Fibroblast of upper back skin (primary cell): ENCODE measurements at places on chromosomes 16 and 17.

DNA sequence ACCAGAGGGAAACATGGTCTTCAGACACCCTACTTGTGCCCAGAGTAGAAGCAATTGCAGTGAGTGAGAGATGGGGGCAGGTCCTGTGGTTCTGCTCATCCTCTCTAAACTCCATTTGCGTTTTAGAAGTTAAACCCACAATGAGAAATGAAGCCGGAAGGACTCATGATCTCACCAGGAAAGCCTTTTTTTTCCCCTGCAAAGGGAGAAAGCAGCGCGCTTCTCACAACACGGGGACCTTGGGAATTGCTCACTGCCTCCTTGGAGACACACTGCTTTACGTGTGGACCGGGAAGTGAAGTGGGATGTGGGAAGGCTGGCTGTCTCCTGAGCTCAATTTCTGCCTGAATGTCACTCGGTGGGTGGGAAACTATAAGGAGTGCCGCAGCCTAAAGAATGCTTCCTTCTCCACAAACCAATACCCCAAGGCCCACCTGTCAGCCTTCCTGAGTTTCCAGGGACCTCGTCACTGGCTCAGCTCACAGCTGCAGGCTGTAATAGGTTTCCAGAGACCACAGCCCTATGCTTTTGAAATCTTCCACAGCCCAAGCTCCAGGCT lies 365.4 kb downstream of the XYLT1 start:
- DNase-seq, result peak; percentile 65

DNA sequence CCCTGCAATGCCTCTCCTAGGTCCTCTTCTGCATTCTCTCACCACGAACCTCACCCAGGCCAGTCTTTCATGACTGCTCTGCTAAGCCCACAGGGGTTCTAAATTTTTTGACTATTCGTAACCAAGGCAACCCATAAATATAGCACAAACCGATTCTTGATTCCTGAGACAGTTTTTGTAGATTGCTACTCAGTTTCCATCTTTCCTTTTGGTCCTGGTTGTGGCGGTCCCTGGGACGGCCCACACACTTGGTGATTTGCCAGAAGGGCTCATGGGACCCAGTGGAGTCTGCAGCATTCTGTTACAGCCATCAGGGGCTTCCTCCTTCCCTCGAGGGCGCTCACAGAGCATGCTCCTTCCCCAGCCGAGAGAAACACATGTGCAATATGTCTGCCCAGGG lies 23.4 kb upstream of the MGAT5B start:
- DNase-seq, result no peak

DNA sequence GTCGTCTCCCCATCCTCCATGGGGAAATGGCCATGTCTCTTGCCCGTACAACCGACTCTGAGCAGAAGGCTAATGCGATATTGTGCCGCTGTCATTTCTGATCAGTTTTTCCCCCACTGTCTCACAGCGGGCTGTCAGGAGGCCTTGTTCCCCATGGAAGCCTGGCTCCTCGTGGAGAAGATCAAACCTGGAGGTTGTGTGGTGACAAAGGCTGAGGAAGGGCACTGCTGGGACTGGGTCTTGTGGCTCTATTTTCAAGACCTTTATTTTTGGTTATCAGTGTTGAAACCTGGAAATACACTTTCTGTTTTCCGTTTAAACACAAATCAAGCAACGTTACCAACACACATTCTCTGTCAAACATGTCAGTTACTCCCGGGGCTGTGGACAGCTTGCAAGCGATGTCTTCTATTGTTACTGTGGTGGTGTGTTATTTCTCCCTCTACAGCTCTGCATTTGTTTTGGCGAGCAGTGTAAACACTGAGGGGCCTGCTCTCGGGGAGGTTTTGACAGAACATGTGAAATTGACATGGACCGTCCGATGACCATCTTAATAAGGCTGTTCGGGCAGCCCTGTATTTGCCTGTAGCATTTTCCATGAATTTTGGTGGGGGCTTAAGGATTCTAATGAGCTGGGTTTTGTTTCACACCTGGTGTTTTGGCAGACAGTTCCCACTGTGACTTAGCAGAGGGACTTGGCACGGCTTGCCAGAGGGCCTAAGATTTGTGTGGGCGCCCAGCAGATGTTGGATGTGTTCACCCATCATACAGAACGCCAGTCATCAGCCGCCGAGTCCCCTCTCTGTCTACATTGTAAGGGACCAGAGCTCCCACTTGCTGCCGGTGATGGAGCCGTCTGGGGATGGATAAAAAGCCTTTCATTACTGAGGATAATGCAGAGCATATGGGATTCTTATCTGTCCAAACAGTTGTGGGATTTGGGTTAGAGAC lies 12.5 kb downstream of the RBFOX1 start:
- no peak for DNase-seq

GRCh38 chr17:74803388-74803930 lies 27.3 kb upstream of the NAT9 start:
- no peak for DNase-seq

- no peak for DNase-seq
Measured at GRCh38 chr16:79923431-79923830, 322.9 kb upstream of the MAF start.

GRCh38 chr16:31868691-31869167 lies 4.9 kb upstream of the ZNF267 start:
- DNase-seq, result peak; percentile 72

DNA sequence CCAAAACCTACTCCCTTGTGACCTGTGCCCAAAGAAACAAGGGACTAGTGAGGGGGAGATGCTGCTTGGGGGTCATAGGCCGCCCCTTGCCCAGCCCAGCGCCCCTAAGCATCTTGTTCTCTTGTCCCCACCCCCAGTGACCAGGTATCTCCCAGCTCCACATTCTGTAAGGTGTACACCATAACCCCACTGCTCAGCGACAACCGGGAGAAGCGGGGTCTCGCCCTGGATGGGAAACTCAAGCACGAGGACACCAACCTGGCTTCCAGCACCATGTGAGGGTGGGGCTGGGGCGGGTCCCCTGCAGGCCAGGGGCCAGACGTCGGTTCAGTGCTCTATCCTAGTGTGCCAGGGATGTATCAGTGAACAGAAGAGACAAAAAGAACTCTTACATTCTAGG lies 8.7 kb downstream of the ARRB2 start:
- DNase-seq, result no peak

- no peak for DNase-seq
Measured at GRCh38 chr16:27550582-27550920, 607 bp downstream of the KATNIP start.

- no peak for DNase-seq
Measured at GRCh38 chr17:58693208-58693607, 806 bp downstream of the RAD51C start.

- no peak for DNase-seq
Measured at GRCh38 chr16:48903039-48903438, 293.1 kb upstream of the N4BP1 start.

GRCh38 chr16:57540906-57541753 lies 1.3 kb upstream of the ADGRG5 start:
- DNase-seq, result no peak

DNA sequence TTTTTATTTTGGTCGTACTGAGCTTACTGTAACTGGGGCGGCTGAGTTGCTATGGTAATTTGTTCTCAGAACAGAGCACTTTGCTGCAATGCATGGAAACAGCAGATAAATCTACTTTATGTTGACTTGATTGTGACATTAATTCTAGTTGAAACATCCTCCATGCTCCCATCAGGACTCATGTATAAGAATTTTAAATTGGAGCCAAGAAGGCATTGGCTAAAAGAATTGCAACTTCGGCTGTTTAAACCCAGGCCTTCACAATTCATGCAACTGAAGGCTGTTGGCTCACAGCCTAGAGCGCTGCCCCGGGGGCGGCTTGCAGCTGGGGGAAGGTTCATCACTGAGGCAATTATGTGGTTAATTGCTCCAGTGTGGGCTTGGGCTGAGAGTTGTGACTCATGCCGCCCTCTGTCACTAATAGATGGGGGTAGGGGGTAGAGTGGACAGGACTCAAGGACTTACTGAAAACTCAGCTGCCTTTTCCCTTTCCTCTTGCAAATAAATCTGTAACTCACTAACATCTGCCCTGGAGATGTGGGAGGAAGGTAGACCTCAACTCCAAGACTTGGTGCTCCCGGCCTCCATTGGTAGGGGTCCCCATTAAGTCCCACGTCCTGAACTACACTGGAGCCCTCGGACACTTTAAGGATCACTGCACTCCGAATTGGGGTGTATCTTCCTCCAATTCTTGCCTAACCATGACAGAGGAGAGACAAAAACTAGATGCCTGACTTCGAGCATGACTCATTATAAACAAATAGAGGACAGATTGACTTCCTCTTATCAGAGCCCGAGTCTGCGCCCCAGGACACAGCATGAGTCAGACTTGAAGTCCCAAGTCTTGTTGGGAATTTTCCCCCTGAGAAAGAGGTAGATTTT lies 37.5 kb downstream of the ERCC4 start:
- peak; percentile 97 for DNase-seq

- peak; percentile 34 for DNase-seq
Measured at GRCh38 chr16:30609002-30609925, 925 bp downstream of the ZNF689 start.

- DNase-seq, result peak; percentile 34
Measured at GRCh38 chr17:56785405-56785804, 48.3 kb downstream of the C17orf67 start.

DNA sequence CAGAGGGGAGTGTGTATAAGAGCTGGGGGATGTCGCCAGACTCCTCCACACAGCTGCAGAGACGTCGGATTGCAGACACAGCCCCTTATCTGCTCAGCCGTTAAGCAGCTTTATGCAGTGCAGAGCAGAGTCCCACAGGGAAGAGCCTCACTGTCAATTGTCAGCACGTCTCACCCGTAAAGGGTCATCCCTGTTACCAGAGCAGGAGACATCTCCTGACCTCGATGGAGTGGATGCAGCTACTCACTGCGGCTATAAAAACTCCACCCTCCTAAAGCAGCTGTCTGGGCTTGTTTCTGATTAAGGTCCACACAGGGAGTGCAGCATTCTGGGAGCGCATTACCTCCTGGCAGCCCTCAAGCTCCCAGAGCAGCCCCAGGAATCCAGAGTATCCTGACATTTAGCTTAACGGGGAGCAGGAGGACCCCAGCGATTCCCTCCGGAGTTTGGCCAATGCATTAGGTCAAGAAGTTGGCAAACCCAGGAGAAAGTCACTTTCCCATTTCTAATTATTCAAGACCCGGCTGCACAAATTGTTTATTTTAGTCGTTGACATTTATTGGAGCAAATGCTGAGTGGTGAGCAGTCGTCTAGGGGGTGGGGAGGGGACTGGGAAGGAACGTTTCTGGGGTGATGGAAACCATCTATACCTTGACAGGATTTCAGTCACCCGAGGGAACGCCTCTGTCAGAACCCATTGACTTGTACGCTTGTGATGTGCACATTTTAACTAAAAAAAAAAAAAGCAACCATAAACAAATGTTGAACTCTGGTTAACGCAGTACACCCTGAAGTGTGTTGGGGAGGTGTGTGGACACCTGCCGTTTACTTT lies 100.0 kb upstream of the ZNF469 start:
- peak; percentile 35 for DNase-seq

- DNase-seq, result no peak
Measured at GRCh38 chr16:457732-458400, 32.4 kb downstream of the RAB11FIP3 start.

DNA sequence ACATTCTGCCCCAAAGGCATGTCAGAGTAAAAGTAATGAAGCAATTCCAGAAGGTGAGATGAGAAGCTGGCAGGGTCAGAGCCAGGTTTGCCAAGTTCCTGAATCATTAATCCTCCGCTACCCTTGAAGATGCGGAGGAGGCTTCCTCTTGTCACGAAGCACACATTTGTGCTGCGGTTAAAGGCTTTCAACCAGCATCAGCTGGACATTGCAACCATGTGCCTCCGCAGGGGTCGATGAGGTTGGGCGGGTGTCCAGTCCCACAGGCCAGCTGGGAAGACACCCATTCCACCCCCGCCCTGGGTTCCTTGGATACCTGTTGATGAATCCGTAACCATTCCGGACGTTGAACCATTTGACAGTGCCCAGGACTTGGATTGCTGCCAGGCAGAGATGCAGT lies 1.3 kb downstream of the YBX2 start:
- no peak for DNase-seq

DNA sequence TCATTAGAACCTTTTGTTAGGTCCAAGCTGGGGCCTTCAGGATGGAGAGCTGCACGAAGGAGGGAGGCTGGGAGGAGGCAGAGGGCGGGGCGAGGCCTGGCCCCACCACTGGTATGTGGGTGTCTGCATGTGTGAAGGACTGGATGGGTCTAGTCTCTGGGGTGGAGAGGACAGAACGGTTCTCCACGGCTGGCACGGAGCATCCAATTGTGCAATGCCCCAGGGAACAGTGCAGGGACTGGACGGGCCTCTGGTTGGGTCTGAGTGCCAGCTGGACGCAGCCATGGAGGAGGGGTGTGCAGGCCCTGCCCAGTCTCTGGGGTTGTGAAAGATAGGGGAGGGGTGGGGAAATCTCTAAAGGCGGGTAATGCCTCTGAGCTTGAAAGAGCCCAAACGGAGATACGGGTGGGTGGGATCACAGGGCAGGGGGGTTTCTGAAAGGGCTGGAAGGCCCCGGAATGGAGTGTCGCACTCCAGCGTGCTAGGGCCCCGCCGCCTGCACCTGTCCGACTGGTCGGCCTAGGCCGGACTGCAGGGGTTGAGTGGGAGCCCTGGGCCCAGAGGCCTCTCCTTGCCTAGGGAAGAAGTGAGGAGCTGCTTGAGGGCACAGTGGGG lies 1.6 kb downstream of the PPL start:
- DNase-seq, result no peak

DNA sequence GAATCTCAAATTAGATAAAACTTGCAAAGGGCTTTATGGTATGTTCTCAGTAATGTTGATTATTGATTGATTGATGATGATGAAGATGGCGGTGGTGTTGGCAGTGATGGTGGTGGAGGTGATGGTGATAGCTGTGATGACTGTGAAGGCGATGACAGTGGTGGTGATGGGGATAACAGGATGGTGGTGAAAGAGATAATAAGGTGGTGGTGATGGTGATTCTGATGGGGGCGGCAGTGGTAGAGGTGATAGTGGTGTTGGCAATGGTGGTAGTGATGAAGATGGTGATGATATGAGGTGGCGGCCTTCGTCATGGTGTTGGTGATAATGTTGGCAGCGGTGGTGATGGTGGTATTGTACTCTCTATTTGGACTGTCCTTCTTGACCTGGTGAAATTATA lies 238.3 kb downstream of the XYLT1 start:
- no peak for DNase-seq

GRCh38 chr17:80872001-80872500 lies 119.6 kb upstream of the CHMP6 start:
- no peak for DNase-seq

GRCh38 chr16:87897521-87898505 lies 28.5 kb upstream of the SLC7A5 start:
- no peak for DNase-seq

DNA sequence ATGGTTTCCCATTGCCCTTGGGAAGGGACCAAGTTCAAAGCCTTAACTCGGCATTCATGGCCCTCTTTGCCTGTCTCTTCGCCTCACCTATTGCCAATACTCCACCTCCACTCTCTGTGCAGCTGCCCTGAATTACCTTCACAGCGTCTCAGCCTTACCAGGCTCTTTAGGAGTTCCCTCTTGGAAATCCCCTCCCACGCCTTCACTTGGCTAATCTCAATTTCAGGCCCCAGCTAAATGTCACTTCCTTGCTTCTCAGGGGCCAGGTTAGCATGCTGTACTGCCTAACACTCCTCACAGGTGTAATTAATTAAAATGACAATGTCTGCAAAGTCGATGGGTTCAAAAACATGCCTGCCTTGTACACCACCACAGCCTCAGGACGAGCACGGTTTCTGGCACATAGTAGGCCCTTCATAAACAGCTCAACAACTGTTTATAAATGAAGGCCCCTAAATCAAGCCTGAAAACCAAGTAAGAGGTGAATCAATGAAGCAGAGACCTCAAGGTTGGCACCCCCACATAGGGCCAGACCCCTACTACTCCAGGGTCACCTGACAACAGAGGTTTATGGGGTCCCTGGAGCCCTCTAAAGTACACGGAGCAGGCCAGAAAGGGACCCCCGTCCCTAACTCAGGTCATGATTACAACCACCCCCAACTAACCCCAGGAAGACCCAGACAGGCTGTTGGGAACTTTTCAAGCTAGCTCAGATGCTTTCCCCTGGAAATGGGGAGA lies 11.2 kb upstream of the EEF2K start:
- DNase-seq, result no peak
